ENCODE measurements at places on chromosomes 2 and 18. TPM values are rescaled to one million over a fixed set of nuclear protein-coding genes. Genes with fewer than 3 reads are reported as not detected.

Gene COL4A3
- total RNA-seq = not detected

DNA sequence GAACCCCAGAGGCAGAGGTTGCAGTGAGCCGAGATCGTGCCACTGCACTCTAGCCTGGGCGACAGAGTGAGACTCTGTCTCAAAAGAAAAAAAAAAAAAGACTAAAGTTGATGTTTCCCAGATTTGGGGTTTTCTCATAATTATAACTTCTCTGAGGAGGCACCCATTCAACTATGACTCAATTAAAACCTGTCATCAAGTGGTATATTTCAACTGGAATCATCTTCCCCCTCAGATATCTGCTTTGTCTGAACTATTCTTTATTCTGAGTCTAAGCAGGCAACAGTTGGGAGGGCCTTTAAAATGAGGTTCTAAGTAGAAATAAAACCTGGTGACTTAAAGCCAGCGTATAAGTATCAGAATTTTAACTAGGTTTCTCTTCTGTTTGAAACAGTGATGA lies 88.5 kb downstream of the PTRHD1 start:
- no peak for DNase-seq

Gene SRD5A2
- total RNA-seq = not detected

Gene NT5DC4
- total RNA-seq = not detected

DNA sequence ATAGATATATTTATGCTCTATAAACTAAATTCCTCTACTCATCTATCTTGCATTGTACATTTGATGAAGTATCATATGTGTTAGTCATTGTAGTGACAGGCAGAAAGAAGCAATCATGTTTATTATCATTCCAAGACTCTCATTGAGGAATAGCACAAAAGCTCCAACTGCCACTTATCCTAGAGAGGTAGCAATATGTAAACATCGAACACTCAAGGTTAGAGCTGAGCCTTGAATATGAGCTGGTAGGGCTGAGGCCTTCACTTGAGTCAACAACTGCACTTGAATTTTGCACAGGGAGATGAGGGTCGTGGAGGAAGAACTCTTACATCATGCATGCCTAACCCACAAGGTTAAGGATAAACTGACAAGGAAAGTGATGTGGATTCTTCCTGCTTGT lies 900.9 kb downstream of the CPS1 start:
- DNase-seq = no peak

Gene IL18RAP
- 22.7 TPM for total RNA-seq

DNA sequence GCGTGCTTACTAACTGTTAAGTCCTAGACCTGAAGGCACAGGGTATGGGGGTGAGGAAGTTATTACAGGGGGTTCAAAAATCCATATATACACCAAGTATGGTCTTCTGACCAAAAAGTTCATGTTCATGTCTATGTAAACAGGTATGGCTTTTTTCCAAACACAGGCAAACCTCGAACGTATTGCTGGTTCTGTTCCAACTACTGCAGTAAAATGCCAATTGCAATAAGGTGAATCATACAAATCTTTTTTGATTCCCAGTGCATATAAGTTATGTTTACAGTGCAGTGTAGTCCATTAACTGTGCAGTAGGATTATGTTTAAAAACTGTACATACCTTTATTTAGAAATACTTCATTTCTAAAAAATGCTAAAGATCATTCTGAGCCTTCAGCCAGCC lies 245.3 kb upstream of the LRRTM1 start:
- no peak for DNase-seq

- no peak for DNase-seq
These were observed 428.0 kb downstream of the FBXO15 start for GRCh38 chr18:73719611-73720010.

Gene PRSS56
- not detected for total RNA-seq

- no peak for DNase-seq
These were observed 54.1 kb downstream of the CPO start for GRCh38 chr2:206993396-206993911.

GRCh38 chr2:199131136-199131655 lies 326.5 kb downstream of the SATB2 start:
- DNase-seq = no peak

DNA sequence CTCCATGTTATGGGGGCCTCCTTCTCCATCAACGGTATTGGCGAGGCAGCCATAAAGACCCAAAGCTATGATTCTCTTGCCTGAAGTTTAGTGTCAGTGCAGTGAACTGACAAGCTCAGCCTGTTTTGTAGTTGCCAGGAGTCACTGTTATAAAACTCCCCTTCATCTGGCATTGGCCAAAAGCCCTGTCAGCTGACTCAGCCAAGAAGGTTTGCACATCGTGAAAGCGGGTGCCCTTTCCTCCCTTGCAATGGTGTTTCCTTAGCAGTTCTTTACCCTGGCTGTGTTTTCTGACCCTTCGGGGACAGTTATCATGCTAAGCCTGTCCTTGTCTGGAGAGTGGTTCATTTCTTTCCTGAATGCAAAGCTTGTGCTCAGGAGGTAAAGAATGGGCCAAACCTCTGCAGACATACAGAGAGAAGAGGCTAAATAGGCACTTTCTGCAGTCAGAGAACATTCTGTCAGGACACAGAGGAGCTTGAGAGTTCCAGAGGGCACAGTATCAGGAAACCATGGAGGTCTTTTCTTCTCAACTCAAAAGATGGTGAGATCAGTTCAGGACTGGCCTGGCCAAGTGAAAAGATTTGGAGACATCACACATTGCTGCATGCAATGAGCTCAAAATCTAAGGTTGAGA lies 414.2 kb downstream of the ZNF521 start:
- no peak for DNase-seq

GRCh38 chr2:59250307-59250677 lies 1009.2 kb upstream of the FANCL start:
- no peak for DNase-seq

GRCh38 chr2:1060987-1061386 lies 110.3 kb downstream of the SNTG2 start:
- no peak for DNase-seq

DNA sequence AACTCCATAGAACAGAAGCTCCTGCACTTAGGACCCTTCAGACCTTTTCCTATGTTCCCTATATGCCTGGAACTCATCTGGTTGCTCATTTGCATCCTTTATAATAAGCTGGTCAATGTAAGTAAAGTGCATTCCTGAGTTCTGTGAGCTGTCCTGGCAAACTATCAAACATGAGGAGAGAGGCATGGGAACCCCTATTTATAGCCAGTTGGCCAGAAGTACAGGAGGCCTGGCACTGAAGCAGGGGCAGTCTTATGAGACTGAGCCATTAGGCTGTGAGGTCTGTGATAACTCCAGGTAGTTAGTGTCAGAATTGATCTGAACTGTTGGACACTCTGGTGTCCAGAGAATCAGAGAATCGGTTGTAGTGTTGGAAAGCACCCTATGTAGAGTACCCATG lies 88.4 kb downstream of the EHD3 start:
- DNase-seq = no peak

DNA sequence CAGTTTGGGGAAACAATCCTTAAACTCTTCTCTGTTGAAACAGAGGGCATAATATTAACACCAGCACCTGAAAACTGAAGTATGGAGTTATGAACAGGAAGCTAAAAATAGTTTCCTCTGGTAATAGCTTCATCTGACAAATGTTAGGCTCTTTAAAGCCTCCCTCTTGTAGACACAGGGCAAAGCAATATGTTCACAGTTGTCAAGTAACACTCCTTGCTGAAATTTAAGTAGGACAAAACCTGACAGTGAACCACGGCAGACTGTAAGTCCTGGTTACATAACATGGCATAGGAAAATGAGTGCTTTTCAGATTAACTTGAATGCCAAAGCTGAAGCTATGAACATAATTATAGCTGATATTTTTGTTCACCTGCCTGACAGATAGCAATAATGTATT lies 172.9 kb downstream of the CMPK2 start:
- DNase-seq = no peak

- no peak for DNase-seq
These were observed 2.2 kb downstream of the SETBP1 start for GRCh38 chr18:44682871-44683221.

DNA sequence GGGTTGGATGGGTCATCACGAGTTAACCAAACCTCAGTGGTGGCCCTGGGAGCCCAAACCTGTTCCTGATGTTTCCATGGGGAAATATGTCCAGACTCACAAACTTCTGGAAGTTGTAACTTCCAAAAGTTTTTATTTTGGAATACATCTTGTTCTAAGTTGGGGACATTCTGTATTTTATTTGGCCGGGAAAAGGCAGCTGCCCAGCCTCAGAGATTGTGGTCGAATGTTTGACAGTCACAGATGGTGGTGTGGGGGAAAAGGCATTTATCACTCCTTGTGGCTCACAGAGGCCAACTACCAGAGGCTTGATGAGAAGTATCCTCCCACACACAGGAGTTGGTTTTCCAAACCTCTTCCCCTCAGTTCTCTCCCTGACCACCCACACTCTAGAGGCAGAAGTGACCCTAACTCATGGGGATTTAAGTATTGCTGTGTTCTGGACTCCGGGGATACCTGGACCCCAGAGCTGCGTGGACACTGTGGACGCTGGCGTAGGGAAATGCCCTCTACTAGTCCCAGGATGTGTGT lies 124.7 kb upstream of the PPP1CB start:
- DNase-seq = no peak

Gene GAREM1
- not detected for total RNA-seq

DNA sequence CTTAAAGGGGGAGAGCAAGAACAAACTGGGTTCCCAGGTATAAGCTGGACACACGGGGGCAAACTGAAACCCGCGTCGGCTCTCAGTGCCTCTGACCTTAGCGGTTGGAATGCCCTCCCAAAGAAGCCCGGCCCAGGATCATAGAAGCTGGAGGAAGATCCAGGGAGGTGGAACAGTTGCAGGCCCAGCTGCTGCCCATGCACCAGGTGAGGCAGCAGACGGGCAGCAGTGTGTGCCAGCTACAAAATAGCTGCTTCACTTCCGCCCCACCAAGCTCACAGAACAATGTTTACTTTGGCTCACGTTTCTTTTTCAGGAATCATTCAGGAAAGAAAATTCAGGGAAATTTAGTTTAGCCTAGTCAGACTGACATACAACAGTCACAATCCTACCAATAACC lies 3.9 kb upstream of the ERMN start:
- DNase-seq = no peak

Gene PPP1R1C
- total RNA-seq = not detected

Measured in activated CD8-positive, alpha-beta T cell treated with anti-CD3 and anti-CD28 coated beads, Interleukin-2, amount 10 ng/mL, durations not matched to agents 7 days and 5 days (primary cell).